Tongue (tissue), 3 donors: ENCODE measurements at places on chromosomes 5 and 9. TPM values are rescaled to one million over a fixed set of nuclear protein-coding genes. Genes with fewer than 3 reads are reported as not detected.

ANKRD55 gene
- not detected for total RNA-seq

EDIL3 gene
- 11.3 TPM for total RNA-seq

SPATA31C1 gene
- total RNA-seq, result 0.21 TPM

TMEFF1 gene
- 3.0 TPM for total RNA-seq

FAM200C gene
- total RNA-seq, result 17.0 TPM

ANKRD31 gene
- 0.51 TPM for total RNA-seq

HMHB1 gene
- not detected for total RNA-seq

ASTN2 gene
- total RNA-seq, result 7.9 TPM

FOXD4L5 gene
- total RNA-seq, result not detected

NUTM2G gene
- total RNA-seq, result not detected

C5orf52 gene
- total RNA-seq, result not detected

NPR3 gene
- total RNA-seq, result 59.3 TPM

GFPT2 gene
- total RNA-seq, result 13.6 TPM

GTF3C4 gene
- 17.8 TPM for total RNA-seq

ENTREP1 gene
- 16.3 TPM for total RNA-seq

IRX2 gene
- 1.6 TPM for total RNA-seq

PIP5KL1 gene
- total RNA-seq, result not detected

FANCC gene
- total RNA-seq, result 26.6 TPM

SPINK4 gene
- total RNA-seq, result not detected

ELOVL7 gene
- total RNA-seq, result 4.7 TPM

NOXA1 gene
- total RNA-seq, result 1.2 TPM

DCAF10 gene
- total RNA-seq, result 24.6 TPM

MSH3 gene
- 22.2 TPM for total RNA-seq
